CMK (cell line): ENCODE measurements at places on chromosomes 11 and 22.

- DNase-seq, result no peak
Measured at GRCh38 chr22:29833392-29833965, 4.6 kb downstream of the ASCC2 start.

GRCh38 chr11:121311373-121311772, 18.8 kb downstream of the SC5D start:
- DNase-seq, result no peak

- DNase-seq, result peak; percentile 58
Measured at GRCh38 chr11:67584205-67584880, 731 bp downstream of the GSTP1 start.

GRCh38 chr11:44709966-44710365, 16.8 kb upstream of the TSPAN18 start:
- no peak for DNase-seq

DNA sequence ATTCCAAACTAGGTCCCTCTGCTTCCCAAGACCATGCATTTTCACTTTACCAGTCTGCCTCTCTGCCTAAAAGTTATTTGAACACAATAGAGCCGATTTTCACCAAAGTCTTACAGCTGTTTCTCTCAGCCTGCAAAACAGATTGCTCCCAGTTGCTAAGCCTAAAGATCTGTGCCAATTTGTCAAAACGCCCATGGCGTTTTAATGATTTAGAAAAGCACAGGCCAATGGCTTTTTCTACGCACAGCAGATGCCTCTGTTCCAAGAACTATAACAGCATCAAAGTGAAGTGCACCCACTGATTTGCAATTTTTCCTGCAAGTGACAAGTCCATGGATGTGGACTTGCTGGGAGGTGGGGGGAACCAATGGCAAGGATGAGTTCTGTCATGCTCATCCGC, 173.9 kb upstream of the SYN3 start:
- no peak for DNase-seq

- DNase-seq, result peak; percentile 69
Measured at GRCh38 chr11:93543292-93543977, at the start of gene SMCO4. Gene SMCO4, minus strand, starts transcription at chr11:93543391. Its CDS starts 64,202 bp downstream, at chr11:93479189.

GRCh38 chr22:20663137-20663828, 110.6 kb upstream of the SERPIND1 start:
- DNase-seq, result no peak

- DNase-seq, result no peak
Measured at GRCh38 chr11:92765082-92765840, 204.2 kb upstream of the MTNR1B start.

DNA sequence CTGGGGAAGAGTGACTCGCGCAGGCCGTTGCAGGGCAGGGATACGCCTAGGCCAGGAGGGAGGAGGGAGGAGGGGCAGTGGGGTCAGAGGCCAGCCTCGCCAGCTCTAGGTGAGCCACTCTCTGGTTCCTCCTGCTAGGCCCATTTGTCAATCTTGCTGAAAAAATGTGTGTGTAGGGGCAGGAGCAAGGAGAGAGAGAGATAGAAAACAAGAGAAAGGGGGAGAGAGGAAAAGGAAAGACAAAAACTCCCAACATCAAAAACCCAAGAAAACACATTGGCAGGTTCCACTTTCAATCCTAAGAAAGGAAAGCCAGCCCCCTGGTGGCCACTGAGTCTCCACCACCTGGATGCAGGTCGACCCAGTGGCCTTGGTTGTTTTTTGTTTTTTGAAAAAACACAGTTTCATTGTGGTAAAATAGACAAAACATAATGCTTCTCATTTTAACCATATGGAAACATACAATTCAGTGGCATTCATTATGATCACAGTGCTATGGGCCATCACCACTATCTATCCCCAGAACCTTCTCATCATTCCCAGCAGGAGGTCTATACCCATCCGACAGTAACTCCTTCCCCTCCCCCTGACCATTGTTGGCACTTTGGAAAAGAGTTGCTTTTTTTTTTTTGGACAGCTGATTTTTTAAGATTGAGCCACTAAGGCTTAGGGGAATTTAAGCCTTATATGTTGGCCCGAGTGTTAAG, 10.9 kb downstream of the OMP start:
- no peak for DNase-seq

DNA sequence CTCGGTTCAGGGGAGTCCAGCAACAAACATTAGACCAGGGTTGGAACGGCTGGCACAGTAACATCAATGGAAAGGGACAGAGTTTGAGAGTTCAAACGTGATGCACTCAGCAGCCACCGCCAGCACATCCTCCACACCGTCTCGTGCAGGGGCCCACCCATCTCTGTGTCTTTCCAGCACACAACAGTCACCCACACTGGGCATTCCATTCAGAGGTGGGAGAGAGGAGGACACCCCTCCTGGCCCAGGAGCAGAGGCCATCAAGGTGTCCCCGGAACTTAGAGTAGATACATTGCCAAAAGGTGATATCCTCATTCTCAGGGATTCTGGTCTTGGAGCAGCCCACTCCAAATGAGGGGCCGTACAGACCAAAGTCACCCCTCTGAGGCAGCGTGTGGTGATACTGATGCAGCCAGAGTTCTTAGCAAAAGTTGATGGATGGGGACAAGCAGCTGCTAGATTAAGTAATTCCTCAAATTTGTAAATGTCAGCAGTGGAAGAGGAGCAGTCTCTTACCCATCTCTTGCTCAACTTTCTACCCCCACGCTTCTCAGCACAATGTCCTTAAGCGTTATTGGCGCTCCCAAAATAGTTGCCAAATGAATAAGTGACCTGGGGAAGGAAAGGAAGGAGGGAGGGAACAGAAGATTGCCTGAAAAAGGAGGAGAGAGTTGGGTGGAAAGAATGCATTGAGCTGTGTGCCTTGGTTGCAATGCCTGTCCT, 5.5 kb downstream of the SNAP29 start:
- no peak for DNase-seq

DNA sequence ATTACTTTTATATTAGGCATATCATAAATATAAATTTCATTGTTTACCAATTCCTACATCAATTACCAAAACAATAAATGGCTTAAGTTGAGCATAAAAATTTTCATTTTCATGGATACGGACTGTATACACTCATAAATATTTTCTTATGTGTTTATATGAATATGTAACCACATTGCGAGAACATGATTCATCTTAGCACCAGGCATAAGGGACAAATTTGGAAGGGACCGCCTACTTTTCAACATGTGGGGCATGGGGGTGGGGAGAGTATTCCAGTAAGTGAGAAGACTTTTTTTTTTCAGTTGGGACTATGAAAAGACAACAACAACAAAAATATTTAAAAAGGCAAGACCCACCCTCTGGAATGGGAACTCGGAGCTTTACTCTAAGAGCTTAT, 296.1 kb downstream of the RAB38 start:
- DNase-seq, result no peak

GRCh38 chr11:75703695-75704237, 13.9 kb upstream of the MOGAT2 start:
- no peak for DNase-seq

GRCh38 chr22:39244496-39245129, at the start of gene PDGFB:
Gene PDGFB, minus strand, starts transcription at chr22:39244982. Its CDS starts 1,019 bp downstream, at chr22:39243963.
- DNase-seq, result no peak

- DNase-seq, result no peak
Measured at GRCh38 chr22:42160251-42160650, 29.6 kb upstream of the CYP2D6 start.

DNA sequence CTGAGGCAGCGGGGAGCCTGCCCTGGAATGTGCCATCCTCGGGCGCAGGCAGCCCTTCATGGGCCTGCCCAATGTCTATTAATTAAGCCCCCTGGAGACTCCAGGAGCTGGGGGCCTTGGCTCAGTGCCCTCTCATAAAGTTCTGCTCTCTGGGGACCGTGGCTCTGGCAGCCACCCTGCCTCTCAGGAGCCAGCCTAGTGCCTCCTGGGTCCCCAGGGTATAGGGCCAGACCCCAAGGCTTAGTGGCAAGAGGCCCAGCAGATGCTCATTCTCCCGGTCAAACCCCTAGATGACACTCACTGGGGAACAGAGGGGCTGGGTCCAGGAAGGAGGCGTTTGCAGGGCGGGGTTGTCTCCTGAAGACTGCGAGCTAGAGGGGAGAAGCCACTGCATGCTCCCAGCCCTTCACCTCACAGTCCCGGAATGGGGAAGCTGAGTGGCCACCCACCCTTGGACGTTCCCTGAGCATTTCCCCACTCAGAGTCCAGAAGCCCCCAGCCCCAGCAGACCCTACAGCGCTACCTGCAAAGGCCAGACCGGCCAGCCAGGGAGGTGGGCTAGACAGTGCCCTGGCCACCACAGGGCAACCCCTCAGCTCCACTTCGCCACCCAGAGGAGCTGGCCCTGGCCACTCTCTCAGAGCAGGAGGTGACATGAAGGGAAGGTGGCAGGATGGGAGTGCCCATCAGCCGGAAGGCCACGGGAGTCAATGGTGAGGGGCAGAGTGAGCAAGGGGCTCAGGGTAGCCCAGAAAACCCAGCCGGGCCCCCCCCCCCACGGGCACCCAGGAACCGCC, 83.0 kb downstream of the CDKN1C start:
- DNase-seq, result no peak

- DNase-seq, result no peak
Measured at GRCh38 chr11:103545551-103545950, 436.3 kb downstream of the DYNC2H1 start.

- no peak for DNase-seq
Measured at GRCh38 chr11:69470793-69471728, 10.4 kb upstream of the LINC01488 start.

DNA sequence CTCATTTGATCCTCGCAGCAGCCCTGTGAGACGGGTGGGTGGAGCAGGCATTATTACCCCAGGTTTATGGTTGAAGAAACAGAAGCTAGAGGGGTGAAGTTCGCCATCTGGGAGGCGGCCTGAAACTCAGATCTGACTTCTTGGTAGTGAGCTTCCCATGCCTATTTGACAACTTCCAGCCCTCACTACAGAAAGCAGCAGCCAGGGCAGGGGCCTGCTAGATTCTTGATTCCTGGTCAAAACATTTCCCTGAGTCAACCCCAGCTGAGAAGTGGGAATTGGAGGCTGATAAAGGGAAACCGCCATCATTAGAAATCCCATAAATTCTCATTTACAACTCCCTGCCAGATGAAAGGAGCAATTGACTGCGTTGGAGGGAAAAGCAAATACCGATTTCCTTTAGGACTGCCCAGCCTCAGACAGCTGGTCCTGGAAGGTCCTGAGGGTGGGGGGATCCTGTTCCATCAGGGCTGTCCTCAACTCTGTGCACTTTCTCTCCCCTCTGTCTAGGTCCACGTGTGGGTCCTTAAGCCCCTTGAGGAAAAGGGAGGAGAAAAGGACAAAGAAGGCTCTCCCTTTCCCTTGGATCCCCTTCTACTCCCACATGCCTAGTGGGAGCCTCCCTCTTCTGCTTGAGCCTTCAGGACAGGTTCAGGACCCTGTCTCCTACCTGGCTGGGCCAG, 10.2 kb upstream of the NECTIN1 start:
- DNase-seq, result no peak

DNA sequence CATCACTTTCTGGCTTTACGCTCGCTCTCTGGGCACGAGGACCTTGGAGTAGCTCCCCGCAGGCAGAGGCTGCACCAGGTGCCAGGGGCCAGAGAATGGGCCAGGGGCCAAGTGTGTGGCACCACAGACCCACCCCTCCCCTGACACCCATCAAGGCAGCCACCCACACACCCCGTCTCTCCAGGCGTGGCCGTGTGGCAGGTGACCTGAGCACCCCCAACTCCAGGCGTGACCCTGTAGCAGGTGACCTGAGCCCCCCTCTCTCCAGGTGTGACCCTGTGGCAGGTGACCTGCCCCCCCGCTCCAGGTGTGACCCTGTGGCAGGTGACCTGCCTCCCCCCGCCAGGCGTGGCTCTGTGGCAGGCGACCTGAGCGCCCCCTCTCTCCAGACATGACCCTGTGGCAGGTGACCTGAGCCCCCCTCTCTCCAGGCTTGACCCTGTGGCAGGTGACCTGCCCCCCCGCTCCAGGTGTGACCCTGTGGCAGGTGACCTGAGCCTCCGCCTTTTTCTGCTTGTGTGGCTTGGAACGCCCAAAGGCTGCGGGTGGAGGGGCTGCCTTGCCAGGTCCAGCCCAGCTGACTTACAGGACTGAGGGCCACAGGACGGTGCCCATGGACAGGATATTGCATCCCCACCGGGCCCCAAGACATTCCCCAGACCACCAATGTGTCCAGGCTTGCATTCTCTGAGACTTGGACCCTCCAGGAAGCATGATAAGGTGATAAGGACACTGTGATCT, 667.2 kb downstream of the BRD1 start:
- no peak for DNase-seq

GRCh38 chr11:12862696-12863469, 146.2 kb upstream of the RASSF10 start:
- DNase-seq, result no peak

GRCh38 chr22:41822317-41823057, 10.4 kb upstream of the SREBF2 start:
- no peak for DNase-seq

DNA sequence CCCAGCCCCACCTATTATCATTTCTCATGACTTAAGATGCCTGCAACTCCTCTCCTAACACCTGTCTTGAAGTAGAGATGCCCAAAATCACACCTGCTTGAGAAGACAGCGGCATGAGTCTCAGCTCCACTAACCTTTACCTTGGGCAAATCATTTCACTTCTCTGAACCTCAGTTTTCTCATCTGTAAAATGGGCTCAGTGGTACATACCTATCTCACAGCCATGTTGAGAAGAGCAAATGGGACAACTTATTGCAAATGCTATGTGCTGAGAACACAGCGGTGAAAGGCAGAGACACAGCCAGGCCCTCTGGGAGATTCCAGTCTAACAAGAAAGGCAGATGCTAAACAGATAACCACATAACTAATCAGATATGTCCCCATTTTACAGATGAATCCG, 7.8 kb downstream of the TST start:
- no peak for DNase-seq

DNA sequence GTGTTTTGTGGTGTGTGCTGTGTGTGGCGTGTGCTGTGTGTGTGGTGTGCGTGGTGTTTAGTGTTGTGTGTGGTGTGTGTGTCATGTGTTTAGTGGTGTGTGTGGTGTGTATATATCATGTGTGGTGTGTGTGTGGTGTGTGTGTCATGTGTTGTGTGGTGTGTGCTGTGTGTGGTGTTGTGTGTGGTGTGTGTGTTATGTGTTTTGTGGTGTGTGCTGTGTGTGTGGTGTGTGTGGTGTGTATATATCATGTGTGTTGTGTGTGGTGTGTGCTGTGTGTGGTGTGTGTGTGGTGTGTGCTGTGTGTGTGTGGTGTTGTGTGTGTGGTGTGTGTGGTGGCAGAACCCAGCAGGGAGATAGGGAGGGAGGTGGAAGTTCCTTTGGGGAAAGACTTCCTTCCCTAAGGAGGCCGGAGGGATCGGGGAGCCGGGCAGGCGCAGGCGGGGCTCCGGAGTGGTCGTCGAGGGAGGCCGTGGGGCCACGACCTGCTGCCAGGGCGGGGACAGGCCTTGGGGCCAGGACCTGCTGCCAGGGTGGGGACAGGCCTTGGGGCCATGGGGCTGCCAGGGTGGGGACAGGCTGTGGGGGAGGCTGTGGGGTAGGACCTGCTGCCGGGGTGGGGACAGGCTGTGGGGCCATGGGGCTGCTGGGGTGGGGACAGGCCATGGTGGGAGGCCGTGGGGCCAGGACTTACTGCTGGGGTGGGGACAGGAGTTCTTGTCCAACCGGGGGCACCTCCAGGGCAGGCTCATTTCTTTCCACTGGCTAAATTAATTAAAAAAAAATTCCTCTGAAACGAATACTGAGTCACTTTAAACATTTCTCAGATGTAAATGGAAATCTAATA, 15.2 kb downstream of the PIM3 start:
- DNase-seq, result no peak
